Tongue (tissue), 3 donors: ENCODE measurements at places on chromosomes 11 and 22. TPM values are rescaled to one million over a fixed set of nuclear protein-coding genes. Genes with fewer than 3 reads are reported as not detected.
A peak's percentile ranks its signal among the peaks of the same experiment; 100 is the strongest.

GRCh38 chr11:14336507-14337503 lies 22.2 kb downstream of the RRAS2 start:
- DNase-seq = no peak

The GLB1L3 gene
- not detected for total RNA-seq

DNA sequence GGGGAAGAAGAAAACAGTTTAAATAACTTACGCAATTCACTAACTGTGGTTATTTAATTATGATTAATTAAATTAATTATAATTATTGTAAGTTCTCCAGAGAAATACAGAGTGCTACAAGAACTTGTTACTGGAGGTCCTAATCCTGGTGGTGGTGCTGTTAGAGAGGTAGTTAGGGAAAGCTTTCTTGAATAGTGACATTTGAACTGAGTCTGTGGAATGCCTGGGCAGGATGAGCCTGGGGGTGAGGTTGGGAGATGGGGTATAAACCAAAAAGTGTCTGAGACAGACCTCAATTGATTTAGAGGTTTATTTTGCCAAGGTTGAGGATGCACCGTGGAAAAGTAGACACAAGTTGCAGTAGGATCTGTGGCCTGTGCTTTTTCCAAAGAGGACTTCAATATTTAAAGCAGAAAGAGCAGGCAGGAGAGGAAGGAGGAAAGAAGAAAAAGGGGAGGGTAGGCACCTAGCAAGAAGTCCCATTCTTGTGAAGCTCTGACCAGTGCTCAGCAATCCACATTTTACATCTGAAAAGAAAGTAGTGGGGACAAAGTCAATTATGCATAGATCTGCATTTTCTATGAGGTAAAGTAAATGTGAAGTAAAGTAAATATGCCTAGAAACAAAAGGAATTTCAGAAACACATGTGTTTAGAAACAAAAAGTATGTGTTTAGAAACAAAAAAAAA lies 4.4 kb upstream of the ZNF202 start:
- DNase-seq = no peak

GRCh38 chr11:3123305-3123704 lies 41.8 kb downstream of the OSBPL5 start:
- peak; percentile 35 for DNase-seq

The GLYAT gene
- total RNA-seq = not detected

The GRIA4 gene
- total RNA-seq = 6.8 TPM

DNA sequence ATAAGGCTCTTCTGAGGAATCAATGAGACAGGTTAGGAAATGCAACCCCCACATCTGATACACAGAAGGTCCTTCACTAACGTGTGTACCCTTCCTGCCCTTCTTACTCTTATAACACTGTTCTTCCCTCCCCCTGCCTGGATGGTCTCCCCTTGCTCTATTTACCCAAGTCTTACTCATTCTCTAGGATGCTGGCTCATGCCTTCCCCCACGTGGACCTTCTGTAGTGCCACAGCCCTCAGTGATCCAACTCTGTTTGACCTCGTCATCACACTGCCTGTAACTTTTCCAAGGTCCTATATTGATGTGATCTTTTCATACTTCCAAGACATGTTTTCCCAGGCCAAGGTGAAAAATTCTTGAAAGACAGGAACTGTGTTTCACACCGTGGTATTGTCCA lies 79.8 kb downstream of the C11orf58 start:
- no peak for DNase-seq
